ENCODE measurements at places on chromosomes 2 and 18. TPM values are rescaled to one million over a fixed set of nuclear protein-coding genes. Genes with fewer than 3 reads are reported as not detected.

DNA sequence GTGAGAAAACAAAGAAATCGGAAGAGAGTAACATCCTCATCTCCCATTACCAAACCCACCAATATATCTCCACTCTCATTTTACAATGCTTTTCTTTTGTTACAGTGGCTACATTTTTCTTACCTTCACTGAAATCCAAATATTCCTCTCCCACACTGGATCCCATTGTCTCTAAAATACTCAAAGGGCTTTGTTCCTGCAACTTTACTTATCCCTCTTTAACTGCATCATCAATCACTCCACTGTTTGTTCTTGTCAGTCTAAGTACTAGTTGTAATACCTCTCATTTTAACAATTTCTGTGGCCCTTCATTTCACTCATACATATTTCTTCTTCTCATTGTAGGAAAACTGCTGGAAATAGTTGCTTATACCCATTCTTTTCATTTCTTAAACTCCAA, 464.2 kb upstream of the PIK3C3 start:
- no peaks in the 10 kb centered on the region for H3K36me3 ChIP-seq
- H3K27me3 ChIP-seq: no peaks in the 10 kb centered on the region
- no peaks in the 10 kb centered on the region for H3K4me1 ChIP-seq
- no peak overlapping the region for H3K27ac ChIP-seq
- DNase-seq: no peak

DNA sequence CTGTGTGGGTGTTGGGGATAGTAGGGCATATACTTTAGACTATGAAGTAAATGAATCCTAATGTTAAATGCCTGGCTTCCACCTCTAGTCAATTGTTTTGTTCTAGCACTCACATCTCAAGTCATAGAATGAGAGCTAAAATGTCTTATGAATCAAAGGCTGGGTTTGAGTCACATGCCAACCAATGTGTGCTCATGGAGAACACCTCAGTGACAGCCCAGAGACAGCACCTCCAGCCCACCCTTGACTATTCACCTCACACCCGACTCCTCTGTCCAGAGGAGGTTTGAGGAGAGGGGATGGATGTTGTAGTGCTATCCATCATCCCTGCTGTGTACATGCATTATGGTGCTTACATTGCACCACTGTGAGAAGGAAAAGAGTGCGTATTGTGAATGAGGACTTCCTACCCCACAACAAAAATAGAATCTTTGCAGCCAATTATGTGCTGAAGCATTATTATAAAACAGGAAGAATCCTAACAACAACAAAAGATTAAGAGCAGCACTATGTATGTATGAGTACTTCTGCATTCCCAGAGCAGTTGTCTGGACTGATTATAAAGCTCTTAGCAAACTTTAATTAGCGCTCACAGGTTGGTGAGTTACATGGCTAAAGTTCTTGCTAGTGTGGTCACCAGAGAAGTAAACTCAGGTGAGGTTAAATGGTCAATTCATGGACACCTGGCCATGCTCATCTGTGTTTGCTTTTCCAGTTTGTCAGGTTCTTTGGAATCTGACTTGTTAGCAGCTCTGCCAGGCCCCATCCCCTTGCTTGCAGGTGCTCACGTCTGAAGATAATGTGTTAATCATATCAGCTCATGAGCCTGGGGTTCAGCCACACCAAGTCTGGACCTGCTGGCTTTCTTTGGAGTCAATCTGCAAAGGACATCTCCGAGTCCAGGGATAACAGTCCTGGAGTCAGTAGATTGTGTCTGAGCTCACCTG, 55.3 kb upstream of the NABP1 start:
- peaks cover 53% of the 10 kb centered on the region for H3K4me1 ChIP-seq
- H3K27ac ChIP-seq: no peak overlapping the region
- peaks cover 16% of the 10 kb centered on the region for H3K36me3 ChIP-seq
- no peak overlapping the region for H3K4me3 ChIP-seq
- no peaks in the 10 kb centered on the region for H3K27me3 ChIP-seq

RABL2A gene
- 17.9 TPM for total RNA-seq

ARL5A gene
- 49.0 TPM for total RNA-seq

GRCh38 chr2:230455005-230455684, 39.1 kb downstream of the SP100 start:
- no peak for DNase-seq
- H3K27me3 ChIP-seq: no peaks in the 10 kb centered on the region
- peaks cover 75% of the 10 kb centered on the region for H3K4me1 ChIP-seq
- H3K36me3 ChIP-seq: peaks cover 97% of the 10 kb centered on the region
- H3K27ac ChIP-seq: no peak overlapping the region

DNA sequence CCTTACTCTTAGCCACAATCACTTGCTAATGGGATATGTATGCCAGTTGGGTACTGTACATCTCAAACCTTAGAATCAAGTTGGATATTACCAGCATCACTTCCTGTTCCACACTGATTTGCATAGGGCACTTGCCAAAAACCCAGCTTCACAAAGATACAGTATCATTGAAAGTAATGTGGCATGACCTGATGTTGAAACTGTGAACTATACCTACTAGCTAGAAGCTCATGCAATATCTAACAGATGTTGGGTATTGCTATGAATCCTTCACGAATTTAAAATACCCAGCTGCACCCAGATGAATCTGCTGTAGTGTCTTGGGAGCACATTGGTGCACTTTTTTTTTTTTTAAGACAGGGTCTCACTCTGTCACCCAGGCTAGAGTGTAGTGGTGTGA, 6.5 kb upstream of the STAMBP start:
- peaks cover 16% of the 10 kb centered on the region for H3K4me1 ChIP-seq
- no peaks in the 10 kb centered on the region for H3K27me3 ChIP-seq
- H3K36me3 ChIP-seq: no peaks in the 10 kb centered on the region
- DNase-seq: no peak
- H3K4me3 ChIP-seq: no peak overlapping the region

- no peaks in the 10 kb centered on the region for H3K36me3 ChIP-seq
- H3K4me3 ChIP-seq: no peak overlapping the region
- no peak for DNase-seq
- no peak overlapping the region for H3K27ac ChIP-seq
- no peaks in the 10 kb centered on the region for H3K27me3 ChIP-seq
- H3K4me1 ChIP-seq: no peaks in the 10 kb centered on the region
These were observed 140.0 kb upstream of the ST6GAL2 start for GRCh38 chr2:107025869-107026380.

DNA sequence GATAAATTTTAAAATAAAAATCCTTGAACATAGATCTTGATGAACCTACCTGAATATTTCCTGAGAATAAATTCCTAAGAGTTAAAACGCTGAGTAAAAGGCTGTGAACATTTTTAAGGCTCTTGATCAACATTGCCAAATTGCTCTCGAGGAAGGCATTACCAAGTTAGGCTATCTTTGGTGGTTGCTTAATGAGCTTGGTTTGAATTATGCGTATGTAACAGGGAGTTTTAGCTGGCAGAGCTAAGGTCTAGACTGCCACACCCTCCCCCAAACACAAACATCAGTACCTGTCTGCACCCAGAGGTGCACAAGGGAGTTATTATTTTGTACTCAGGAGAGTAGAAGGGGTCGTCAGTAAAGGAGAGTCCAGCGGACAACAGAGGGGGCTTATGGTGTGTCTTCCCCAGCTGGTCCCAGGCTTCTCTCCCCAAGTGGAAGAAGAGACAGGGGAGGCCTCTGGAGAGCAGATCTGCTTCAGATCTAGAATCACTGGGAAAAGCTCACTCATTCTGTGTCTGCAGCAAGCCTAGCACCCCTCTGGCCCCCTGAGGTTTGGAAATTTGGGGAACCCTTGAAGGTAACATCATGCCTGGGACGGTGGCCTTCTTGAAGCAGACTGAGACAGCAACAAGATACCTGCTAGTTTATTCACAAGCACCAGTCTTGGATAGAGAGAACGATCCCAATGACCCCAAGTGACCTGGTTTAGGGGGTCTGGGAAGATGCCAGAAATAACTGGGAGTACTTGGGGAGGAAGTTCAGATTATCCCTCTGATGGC, 197.2 kb upstream of the ID2 start:
- H3K4me1 ChIP-seq: peaks cover 73% of the 10 kb centered on the region
- H3K27me3 ChIP-seq: no peaks in the 10 kb centered on the region
- no peak for DNase-seq
- H3K27ac ChIP-seq: no peak overlapping the region
- H3K4me3 ChIP-seq: no peak overlapping the region
- H3K36me3 ChIP-seq: no peaks in the 10 kb centered on the region

DNA sequence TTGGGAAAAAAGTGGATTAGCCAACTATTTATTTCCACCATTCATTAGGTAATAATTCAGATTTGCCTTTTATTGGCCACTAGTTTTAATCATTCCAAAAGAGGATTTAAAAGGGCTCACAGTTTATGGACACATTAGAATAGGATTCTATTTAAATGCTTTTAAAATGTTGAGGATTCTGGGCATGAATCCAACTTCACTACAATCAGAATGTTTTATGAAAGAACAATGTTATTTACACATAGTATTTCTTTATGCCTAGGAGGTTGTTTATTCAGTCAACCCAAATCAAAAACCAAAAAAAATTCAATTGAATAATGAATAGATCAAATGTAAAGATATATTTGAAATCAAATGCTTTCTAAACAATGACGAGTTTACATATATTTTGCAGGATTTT, 232.2 kb downstream of the GULP1 start:
- H3K4me1 ChIP-seq: no peaks in the 10 kb centered on the region
- no peaks in the 10 kb centered on the region for H3K27me3 ChIP-seq
- no peak overlapping the region for H3K4me3 ChIP-seq
- H3K36me3 ChIP-seq: no peaks in the 10 kb centered on the region

DNA sequence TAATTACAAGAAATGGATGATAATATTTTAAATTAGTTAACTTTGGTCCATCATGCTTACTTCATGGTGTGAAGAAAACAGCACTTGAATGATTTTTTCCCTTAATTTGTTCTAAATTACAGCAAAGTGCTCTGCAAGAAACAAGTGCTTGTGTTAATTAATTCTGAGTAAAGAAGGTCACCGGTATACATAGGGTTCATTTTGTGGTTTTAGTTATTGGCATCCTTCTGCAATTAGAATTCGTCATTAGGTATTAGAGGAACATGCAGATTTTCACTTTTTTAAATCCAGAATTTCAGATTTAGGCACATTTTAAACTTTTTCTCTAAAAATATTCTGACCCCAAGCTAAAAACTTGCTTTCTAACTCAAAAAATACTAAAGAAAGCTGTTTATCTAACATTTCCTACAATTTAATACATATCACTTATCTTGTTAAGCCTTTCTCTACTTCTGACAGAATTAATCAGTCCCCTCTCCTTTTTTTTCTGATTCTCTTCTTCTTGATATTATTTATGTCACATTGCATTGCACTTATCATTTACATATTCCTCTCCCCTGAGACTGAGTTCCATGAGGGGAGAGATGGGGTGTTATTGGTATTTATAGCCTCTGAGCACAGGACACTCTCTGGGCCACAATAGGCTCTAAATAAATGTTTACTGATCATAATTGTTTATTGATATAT, 129.2 kb downstream of the PLA2R1 start:
- no peak overlapping the region for H3K27ac ChIP-seq
- DNase-seq: no peak
- no peak overlapping the region for H3K4me3 ChIP-seq
- H3K36me3 ChIP-seq: no peaks in the 10 kb centered on the region
- no peaks in the 10 kb centered on the region for H3K27me3 ChIP-seq

GRCh38 chr2:119485336-119486110, 38.8 kb downstream of the SCTR start:
- H3K27ac ChIP-seq: no peak overlapping the region
- DNase-seq: no peak
- no peak overlapping the region for H3K4me3 ChIP-seq
- no peaks in the 10 kb centered on the region for H3K4me1 ChIP-seq
- H3K27me3 ChIP-seq: no peaks in the 10 kb centered on the region
- no peaks in the 10 kb centered on the region for H3K36me3 ChIP-seq

GPC1 gene
- 7.5 TPM for total RNA-seq

- H3K4me1 ChIP-seq: peaks cover 45% of the 10 kb centered on the region
- H3K36me3 ChIP-seq: peaks cover 14% of the 10 kb centered on the region
- no peak for DNase-seq
- H3K4me3 ChIP-seq: no peak overlapping the region
These were observed 81.6 kb upstream of the ALPP start for GRCh38 chr2:232296776-232297525.

- H3K4me3 ChIP-seq: no peak overlapping the region
- H3K36me3 ChIP-seq: no peaks in the 10 kb centered on the region
- DNase-seq: no peak
- H3K27ac ChIP-seq: no peak overlapping the region
These were observed 74.6 kb upstream of the LRATD1 start for GRCh38 chr2:14557916-14558315.

NR4A2 gene
- 1.2 TPM for total RNA-seq

DNA sequence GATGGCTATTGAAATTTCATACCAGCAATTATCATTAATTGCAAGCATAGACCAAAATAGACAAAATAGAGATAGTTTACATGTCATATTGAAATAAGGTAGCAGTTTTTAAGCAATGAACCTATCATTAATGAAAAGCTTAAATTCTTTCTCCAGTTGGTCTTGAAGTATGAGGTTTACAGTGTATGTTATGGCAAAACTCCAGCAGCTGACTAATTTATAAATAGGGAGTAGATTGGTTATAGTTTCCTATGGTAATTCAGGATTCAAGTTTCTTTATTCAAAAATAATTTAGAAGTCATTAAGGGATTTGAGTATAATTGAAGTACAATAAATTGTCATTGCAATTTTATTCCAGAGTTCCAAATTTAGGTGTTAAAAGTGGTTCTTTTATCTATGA, 69.6 kb upstream of the COL5A2 start:
- no peak overlapping the region for H3K27ac ChIP-seq
- H3K4me1 ChIP-seq: no peaks in the 10 kb centered on the region
- H3K36me3 ChIP-seq: no peaks in the 10 kb centered on the region
- no peak overlapping the region for H3K4me3 ChIP-seq

DNA sequence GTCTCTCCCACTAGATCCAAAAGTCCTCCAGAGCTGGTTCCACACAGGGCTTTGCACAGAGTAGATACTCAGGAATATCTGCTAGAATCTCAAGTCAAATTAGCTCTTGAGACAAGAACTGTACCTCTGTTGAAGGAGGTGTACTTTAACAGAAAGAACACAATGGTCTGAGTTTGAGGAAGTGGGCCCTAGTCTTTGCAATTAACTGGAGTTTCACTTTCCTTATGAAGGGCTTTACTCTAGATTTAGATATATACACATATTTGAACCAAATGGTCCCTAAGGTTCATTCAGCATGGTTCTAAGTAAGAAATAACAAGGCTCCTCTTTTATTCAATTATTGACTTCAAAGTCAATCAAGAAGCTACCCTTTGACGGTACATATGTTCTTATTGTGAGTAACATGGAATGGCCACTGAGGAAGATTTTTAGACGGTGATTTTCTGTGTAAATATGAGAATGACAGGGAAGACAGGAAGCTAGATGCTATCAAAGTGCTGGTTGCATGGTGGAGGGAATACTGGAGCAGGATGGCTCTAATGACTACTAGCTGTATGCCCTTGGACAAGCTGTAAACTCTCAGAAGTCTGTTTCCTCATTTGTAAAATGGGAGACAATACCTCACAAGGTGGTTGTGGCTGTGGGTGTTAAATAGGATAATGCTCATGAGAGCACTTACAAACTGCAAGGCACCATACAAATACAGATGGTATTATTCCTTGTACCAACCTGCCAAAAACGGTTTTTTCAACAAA, 73.5 kb upstream of the SERTAD2 start:
- no peaks in the 10 kb centered on the region for H3K27me3 ChIP-seq
- DNase-seq: peak; percentile 24
- peaks cover 55% of the 10 kb centered on the region for H3K4me1 ChIP-seq
- peaks cover 10% of the 10 kb centered on the region for H3K36me3 ChIP-seq

MC4R gene
- not detected for total RNA-seq
